ENCODE measurements at places on chromosomes 4 and X.

- no peak for DNase-seq
These were observed 46.5 kb downstream of the EGF start for GRCh38 chr4:109959195-109959594.

DNA sequence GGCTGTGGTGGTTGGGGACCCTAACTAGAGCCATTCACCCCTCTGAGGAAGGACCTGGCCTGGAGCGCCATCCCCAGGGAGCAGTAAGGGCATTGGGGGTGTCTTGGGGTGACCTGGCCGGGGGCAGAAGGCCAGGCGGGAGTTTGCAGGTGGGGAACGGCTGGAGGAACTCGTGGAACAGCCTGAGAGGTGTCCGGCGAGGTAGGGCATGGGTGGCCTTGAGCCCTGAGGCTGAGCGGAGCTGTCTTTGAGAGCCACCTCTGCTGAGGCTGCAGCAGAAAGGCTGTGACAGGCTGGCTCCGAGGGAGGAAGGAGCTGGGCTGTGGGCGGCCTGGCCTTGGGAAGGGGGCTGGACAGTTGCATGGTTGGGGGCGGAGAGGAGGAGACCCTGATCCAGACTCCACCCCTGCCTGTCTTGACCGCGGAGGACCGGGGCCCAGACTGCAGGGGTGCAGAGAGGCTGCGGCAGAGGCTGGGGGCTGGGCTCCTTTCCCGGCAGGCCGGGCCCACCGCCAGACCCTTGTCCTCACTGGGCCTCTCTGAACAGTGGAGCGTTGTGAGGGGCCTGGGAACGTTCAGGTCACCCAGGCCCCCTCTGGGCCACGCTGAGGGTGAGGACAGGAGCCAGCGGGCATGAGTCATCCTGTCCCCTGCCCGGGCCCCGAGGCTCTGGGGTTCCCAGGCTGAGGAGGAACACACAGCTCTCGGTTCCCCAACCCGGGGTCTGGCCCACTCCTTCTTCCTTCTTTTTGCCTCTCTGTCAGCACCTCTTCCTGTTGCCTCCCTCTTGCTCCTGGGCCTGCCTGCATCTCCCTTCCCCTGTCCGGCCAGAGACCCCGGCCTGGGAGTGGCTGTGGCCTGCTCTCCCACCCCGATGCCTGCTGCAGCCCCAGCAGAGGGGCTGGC, 8.1 kb downstream of the SH3BP2 start:
- no peak for DNase-seq

DNA sequence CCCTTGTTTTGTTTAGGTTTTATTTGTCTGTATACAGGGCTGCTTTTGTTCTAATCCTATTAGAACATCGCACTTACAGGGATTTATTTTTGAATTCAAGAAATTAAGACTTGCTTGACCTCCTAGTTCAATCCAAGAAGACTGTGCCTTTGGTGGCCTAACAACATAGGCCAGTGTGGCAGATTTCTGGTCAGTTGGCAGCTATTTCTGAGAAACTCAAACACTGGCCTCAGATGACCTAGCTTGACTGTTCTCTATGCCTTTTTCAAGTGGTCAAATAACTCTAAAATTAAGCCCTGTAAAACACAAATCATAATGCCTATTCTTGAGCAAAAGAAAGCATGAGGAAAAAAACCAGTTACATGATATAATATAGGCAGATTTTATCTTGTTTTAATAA, 89.3 kb upstream of the GPR34 start:
- no peak for DNase-seq

- no peak for DNase-seq
These were observed 1.4 kb downstream of the AR start for GRCh38 chrX:67545036-67545821.

DNA sequence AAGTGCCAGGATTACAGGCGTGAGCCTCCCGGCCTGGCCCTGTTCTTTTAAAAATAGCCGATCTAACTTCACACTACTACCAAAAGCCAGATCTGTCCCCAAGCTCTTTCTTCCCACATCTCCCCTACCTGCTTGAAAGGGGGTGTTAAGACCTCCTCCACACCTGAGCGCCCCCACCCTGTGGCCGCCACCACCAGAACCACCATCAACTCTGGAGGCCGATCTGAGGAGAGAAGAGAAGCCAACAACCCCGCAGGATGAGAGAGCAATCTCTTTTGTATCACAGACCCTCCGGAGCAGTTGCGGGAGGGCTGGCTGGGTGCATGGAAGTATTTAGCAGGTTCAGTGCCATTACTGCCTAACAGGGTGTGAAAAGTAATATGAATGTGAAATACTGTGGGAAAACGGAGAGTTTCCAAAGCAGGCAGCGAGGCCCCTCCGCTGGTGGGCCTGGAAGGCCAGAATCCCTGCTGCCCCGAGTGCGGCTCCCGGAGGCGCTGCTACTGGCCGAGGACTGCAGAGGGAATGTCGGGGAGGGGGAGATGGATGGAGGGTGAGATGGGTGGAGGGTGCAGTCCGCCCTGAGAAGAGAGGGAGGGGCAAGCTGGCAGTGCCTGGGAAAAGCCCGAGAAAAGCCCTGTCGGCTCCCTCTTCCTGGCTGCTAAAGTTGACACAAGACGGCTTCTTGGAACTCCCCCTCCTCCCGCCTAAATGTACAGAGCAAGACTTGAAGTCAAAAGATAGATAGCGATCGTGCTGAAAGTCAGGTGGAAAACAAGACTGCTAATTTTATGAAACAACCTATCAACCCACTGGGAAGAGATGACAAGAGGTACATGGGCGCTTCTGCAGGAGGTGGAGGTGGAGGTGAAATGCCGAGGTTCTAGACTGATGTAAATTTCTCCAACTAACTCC, 22.3 kb downstream of the HAND2 start:
- DNase-seq, result no peak

DNA sequence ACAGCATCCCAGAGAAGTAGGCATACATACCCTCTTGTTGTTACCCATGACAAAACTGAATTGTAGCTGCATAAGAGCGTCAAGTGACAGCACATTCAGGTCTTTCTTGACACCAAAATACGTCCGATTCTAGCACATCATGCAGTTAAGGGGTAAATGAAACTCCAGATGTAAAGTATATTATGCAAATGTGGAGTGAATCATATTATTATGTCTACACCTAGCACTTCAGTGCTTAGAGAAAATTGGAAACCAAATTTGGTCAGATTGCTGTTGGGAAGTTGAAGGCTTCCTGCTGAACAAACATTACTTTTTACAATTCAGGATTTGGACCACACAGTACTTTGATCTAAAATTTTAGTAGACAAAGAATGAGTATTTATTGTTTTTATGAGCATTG, 24.2 kb upstream of the LEF1 start:
- DNase-seq, result no peak

DNA sequence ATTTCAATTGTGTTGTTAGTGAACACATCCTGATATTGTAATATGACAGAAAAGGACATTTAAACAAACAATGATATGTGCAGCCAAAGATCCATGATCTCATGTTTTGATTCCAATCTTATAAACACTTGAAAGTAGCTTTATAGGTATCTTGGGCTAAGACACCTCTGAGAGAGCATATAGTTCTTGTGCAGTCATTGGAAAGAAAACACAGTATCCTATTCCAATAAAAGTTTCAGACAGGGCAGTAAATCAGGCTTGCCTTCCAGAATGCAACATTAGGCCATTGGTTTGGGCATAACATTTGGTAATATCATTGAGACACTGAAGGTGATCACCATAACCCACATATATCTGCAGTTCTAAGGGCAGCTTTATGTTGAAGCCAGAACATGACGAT, 188.3 kb upstream of the HCCS start:
- DNase-seq, result no peak

GRCh38 chrX:149462849-149463248, 42.3 kb downstream of the IDS start:
- no peak for DNase-seq

DNA sequence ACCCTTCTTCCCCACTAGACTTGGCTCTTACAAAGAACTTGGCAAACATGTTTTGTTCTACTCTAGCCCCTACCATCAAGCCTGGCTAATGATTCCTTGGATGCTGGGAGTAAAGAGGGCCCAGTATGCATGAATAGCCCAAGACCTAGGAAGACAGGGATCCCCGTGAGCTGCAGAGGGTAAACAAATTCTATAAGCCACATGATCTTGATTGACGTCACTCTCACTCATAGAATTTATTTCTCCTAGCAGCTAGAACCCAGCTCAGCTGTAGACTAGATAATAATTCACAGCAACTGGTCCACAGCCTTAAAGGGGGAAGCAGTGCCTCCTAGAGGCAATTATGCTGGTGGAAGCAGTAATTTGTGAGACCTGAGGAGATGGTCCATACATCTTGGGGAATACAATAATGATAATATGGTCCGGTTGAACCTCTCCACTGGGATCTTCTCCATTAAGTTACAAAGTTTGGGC, 16.1 kb upstream of the USO1 start:
- peak; percentile 27 for DNase-seq

DNA sequence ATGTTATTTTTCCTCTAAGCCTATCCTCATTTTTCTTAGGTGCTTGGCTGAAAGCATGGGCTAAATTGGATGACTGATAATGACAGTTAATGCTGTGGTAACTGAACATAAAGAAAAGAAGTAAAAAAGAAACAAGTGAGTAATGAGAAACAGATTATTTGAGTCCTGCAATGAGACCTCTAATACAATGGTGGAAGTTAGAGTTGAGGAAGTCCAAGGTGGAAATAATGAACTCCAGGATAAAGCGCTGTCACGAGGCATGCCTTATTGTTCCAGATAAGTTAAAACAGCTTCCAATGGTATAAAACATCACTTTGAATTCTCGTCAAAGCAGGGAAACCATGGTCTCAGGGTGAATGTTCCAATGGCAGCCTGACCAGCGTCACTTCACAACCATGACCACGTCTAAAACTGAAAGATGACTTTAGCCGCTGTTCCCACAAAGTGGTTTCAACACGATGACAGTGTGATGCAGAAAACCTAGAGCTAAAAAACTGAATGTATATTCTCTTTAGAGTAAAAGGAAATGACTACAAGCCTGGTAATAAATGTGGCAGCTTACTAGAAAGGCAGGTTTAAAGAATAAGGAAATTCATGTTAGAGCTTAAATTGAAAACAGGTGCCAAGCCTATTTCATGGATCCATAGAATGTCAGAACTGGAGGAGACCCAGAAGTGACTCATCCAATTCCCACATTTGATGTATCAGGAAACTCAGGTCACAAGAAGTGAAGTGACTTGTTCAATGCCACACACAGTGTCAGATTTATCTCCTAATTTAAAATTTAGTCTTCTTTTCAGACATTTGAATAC, 202.6 kb upstream of the GYPA start:
- DNase-seq, result no peak

DNA sequence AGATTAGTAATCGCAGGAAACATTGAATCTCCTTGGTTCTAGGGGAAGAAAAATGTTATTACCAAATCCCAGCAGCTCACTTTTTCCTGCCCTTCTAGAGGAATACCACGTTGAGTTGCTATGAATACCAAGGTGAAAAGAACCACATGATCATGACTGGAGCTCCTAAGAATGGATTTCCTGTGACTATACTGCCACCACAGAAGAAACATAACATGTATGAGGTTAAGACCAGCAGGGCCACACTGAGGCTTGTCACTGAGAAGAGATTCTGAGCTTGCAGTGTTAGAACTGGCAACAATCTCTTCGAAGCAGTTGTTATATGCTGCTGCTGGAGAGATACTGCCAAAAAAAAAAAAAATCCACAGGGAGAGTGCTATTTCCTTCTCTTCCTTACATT, 1235.3 kb downstream of the FSTL5 start:
- no peak for DNase-seq

Data from COLO829 (cell line).